ENCODE measurements at places on chromosomes 2 and 18.

- DNase-seq = no peak
These were observed 302.8 kb downstream of the NCKAP5 start for GRCh38 chr2:133265432-133265949.

GRCh38 chr2:189851174-189851826, 67.0 kb downstream of the PMS1 start:
- no peak for DNase-seq

DNA sequence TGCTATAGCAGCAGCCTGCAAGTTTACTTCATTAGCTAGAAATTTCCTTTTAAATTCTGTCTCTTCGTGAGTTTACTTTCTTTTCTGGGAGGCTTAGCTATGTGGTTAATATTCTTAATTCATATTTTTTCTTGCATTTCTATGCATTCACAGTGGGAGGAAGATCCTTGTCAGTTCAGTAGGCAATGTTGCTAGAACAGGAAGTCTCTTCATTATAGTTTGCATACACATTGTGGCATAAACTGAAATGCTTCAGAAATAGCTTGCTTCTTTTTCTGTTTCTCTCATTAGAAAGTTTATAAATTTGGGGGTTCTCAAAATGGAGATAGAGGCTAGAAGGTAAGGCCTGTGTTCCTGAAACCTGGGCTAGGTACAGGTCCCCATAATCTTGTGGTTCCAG, 8.1 kb upstream of the ARHGAP15 start:
- no peak for DNase-seq

GRCh38 chr2:8138923-8139667, 542.8 kb upstream of the ID2 start:
- no peak for DNase-seq

DNA sequence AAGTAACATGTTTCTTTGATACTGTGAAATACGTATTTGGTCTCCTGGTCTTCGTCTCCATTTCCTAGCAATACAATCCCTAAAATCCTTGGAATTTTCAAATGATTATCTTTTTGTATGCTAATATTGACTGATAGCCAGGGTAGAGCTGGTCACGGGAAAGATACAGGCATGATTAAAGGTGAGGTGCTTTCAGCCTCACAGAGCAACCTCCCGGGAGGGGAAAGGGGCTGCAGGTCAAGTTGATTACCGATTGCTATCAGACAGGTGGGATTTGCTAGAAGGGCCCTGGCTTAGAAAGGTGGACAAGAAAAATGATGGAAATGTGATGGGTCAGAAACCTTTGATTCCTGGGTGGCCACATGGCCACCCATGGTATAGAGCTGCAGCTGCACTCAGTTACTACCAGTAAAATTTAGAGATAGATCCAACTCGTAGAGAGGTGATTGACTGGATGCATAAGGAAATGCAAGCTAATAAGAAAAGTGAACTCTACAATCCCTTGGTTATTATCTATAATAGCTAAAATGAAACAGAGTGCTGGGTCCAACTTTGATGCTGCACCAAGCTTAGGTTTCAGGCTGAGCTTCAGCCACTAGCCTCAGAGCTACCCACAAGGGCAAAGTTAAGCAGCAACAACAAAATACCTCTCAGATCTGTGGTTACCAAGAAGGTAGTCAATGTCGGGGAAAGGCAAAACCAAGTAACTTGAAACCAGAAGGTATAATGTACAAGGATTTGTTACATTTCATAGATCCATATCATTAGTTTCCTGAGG, 15.3 kb downstream of the YPEL5 start:
- DNase-seq = no peak

DNA sequence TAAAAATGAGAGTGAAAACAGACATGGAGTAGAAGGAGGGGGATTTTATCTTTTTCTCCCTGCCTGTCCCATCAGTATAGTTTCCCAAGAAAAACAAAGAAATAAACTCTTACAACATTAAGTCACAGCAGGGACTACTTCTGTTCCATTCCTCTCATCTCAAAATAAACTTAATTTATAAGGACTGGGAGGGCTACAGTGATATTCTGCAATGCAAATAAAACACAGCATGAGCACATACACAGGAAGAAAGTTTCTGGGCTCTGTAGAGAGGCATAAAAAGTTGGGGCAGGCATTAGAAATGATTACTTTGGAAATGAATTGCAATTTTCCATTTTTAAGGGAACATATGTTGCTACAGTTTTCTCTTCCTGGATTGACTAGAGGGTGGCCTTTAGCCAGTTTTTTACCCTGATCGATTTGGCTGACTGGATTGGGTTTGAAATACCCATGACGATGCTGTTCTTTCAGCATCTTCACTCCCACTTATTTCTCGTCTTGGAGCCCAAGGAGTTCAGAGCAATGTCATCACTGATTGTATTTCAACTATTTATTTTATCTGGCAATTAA, 157.1 kb downstream of the ACTR3 start:
- no peak for DNase-seq

GRCh38 chr2:3199627-3200345, 177.8 kb downstream of the EIPR1 start:
- no peak for DNase-seq

- no peak for DNase-seq
These were observed 166.0 kb downstream of the AGAP1 start for GRCh38 chr2:235659767-235660322.

GRCh38 chr2:197204519-197205250, 105.9 kb downstream of the ANKRD44 start:
- no peak for DNase-seq

Measured in cortex of kidney (tissue), 1 donor.